ENCODE measurements at places on chromosomes 7 and 10. TPM values are rescaled to one million over a fixed set of nuclear protein-coding genes. Genes with fewer than 3 reads are reported as not detected.

- no peak overlapping the region for H3K4me3 ChIP-seq
- H3K27ac ChIP-seq, result no peak overlapping the region
- no peak for DNase-seq
- no peaks in the 10 kb centered on the region for H3K27me3 ChIP-seq
Measured at GRCh38 chr7:127678337-127678736, 26.3 kb downstream of the SND1 start.

- no peaks in the 10 kb centered on the region for H3K36me3 ChIP-seq
- H3K27ac ChIP-seq, result no peak overlapping the region
- no peaks in the 10 kb centered on the region for H3K27me3 ChIP-seq
- no peak overlapping the region for H3K4me3 ChIP-seq
Measured at GRCh38 chr10:118610577-118610976, 15.1 kb upstream of the PRLHR start.

DNA sequence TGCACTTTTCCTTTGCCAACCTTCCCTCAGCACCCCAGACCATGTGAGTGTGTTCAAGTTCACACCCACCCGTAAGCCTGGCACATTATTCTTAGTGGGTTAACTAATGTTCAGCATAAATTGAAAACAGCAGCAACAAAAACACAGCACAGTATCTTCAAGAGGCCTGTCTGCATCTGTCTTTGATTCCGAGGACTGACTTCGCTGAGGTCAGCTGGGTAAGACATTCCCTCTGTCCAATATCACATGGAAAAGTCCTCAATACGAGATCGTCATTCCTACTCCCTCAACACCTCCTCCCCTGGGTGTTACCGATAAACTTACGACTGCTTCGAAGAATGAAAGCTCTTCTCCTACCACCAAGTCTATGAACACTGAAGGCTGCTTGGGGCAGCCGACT is 218.8 kb downstream of the SFMBT2 start:
- DNase-seq, result no peak
- H3K27ac ChIP-seq, result no peak overlapping the region
- peaks cover 31% of the 10 kb centered on the region for H3K4me1 ChIP-seq
- H3K4me3 ChIP-seq, result no peak overlapping the region

DNA sequence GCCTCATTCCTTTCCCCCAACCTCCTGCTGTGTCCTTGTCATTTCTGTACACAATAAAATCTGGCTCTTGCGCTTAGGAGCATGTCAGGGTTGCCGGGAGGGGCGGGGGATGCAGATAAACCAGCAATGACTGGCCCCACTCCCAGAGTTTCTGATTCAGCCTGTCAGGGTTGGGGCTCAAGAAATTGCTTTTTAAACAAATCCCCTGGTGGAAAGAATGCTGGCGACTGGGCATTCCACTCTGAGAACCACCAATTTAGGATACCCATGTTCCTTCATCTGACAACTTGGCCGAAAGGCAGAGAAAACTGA is 376.4 kb downstream of the TCERG1L start:
- no peak for DNase-seq
- H3K4me1 ChIP-seq, result no peaks in the 10 kb centered on the region
- no peak overlapping the region for H3K4me3 ChIP-seq
- H3K36me3 ChIP-seq, result no peaks in the 10 kb centered on the region

- H3K27ac ChIP-seq, result no peak overlapping the region
- H3K4me1 ChIP-seq, result no peaks in the 10 kb centered on the region
- no peak for DNase-seq
- H3K4me3 ChIP-seq, result no peak overlapping the region
Measured at GRCh38 chr10:116704926-116705325, 37.4 kb downstream of the HSPA12A start.

- no peaks in the 10 kb centered on the region for H3K36me3 ChIP-seq
- no peak overlapping the region for H3K27ac ChIP-seq
- H3K4me1 ChIP-seq, result no peaks in the 10 kb centered on the region
- no peak overlapping the region for H3K4me3 ChIP-seq
- H3K27me3 ChIP-seq, result no peaks in the 10 kb centered on the region
Measured at GRCh38 chr10:85919491-85920021, 447.0 kb downstream of the GRID1 start.

DNA sequence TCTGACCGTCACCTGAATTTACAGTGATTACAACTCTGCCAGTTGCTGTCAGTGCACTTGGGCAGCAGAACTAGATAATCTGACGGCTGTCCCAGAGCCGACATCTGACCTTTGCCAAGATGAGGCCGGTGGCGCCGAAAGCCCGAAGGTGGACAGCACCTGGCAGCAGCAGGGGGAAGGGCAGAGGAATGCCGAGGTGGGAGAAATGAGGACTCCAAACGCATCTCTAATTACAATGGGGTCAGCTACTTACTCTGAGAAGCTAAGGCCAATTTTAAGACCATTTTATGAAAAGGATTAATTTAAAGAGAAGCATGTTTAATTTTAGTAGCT is 33.8 kb downstream of the TRIM8 start:
- H3K4me1 ChIP-seq, result peaks cover 48% of the 10 kb centered on the region
- no peak overlapping the region for H3K4me3 ChIP-seq
- H3K36me3 ChIP-seq, result no peaks in the 10 kb centered on the region

DNA sequence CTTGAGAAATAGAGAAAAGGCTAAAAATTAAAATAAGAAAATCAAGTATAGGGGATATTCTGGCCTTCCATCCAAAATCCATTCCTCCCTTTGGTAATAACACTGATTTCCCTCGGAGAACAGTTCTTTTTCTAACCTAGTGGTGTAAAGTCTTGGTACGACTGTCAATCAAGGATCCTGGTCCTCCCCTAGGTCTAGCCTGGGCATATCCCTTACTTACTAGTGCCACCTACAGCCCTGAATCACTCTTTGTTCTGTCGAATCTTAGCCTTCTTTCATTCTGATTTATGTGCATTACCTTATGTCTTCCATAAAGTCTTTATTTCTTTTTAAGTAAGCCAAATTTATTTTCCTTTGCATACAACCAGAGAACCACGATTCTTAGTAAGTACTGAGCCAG is 298.7 kb upstream of the LRRTM3 start:
- no peak overlapping the region for H3K4me3 ChIP-seq
- no peaks in the 10 kb centered on the region for H3K36me3 ChIP-seq
- H3K27ac ChIP-seq, result no peak overlapping the region
- no peak for DNase-seq
- no peaks in the 10 kb centered on the region for H3K4me1 ChIP-seq
- H3K27me3 ChIP-seq, result no peaks in the 10 kb centered on the region

GRCh38 chr7:35875292-35875691 is 74.4 kb downstream of the SEPTIN7 start:
- no peak overlapping the region for H3K27ac ChIP-seq
- peaks cover 26% of the 10 kb centered on the region for H3K36me3 ChIP-seq
- DNase-seq, result no peak
- H3K27me3 ChIP-seq, result no peaks in the 10 kb centered on the region

The OR9A2 gene
- not detected for total RNA-seq

The NXPH1 gene
- total RNA-seq, result not detected

The KCNIP2 gene
- 0.97 TPM for total RNA-seq
